ENCODE measurements at places on chromosomes 16 and 17.
A peak's percentile ranks its signal among the peaks of the same experiment; 100 is the strongest.

DNA sequence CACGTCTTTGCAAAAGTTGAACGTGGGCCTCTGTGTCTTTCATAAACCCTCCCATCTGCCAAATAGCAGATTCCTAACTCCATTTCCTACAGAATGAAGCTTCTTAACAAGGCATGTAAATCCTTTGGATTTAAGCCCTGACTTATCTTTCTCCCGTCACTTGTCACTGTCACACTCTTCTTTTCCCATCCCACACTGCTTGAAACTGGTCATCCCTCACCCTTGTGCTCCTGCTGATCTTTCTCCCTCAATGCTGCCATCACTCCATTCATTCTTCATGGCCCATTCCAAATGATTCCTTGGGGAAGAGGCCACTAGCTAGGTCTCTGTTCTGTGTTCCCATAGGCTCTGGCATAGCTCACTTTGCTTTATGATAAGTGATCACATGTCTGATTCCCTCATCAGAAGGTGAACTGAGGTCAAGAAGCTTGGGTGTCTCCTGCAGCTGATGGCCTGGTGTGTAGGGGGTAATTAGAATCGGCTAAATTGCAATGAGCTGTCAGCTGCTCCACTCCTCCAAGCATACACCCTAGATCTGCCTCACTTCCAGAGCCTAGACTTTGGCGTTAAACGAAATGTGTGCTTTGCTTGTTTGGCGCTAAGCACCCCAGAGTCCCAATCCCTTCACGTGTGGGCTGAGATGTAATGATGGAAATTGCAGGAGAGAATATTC, 61.7 kb downstream of the PECAM1 start:
- DNase-seq: no peak

DNA sequence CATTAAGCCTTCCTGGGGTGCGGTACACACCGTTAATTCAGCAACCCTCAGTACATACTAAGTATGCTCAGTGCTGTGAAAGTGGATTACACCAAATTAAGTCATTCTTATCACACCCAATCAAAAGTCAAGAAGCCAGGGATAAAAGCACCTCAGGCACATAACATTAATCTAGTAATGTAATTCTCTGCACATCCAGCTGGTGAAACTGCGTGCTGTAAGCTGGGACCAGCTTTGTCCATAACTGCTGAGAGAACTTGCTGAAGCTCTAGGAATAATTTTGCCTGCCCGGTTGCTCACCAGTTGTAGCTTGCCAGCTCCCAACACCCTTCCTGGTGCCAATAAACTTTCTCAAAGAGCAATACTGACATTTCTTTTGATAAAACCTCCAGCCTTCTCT, 44.9 kb downstream of the SLC47A1 start:
- no peak for DNase-seq

- DNase-seq: peak; percentile 93
Observed at GRCh38 chr17:17712268-17712924, 31.1 kb downstream of the RAI1 start.

GRCh38 chr17:47789611-47790561, 31.7 kb downstream of the OSBPL7 start:
- DNase-seq: peak; percentile 39

- DNase-seq: no peak
Observed at GRCh38 chr17:16980061-16980460, 8.1 kb upstream of the TNFRSF13B start.

- no peak for DNase-seq
Observed at GRCh38 chr16:54070789-54071343, 215.7 kb downstream of the IRX3 start.

DNA sequence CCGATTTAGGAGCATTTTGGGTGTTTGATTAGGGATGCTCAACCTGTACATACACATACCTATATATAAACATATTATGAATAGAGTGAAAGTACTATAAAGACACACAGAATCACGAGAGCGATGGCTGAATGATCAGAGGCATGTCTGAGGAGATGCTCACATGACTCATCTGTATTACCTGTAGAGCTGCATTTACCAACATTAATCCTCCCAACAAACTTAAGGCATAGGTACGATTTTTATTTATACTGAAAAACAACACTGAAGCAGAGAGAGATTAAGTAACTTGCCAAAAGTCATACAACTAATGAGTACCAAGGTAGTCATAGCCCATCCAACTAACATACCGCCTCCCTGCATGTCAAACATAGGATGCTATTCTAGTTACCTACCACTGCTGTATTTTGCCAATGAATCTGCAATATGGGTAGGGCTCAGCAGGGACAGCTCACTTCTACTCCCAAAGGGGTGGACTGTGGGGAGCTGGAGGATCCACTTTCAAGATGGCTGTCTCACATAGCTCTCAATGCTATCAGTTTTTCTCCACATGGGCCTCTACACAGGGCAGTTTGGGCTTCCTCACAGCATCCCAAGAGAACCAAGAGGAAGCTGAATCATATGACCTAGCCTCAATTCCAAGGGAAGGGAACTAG, 7.3 kb downstream of the CYB5D1 start:
- no peak for DNase-seq

DNA sequence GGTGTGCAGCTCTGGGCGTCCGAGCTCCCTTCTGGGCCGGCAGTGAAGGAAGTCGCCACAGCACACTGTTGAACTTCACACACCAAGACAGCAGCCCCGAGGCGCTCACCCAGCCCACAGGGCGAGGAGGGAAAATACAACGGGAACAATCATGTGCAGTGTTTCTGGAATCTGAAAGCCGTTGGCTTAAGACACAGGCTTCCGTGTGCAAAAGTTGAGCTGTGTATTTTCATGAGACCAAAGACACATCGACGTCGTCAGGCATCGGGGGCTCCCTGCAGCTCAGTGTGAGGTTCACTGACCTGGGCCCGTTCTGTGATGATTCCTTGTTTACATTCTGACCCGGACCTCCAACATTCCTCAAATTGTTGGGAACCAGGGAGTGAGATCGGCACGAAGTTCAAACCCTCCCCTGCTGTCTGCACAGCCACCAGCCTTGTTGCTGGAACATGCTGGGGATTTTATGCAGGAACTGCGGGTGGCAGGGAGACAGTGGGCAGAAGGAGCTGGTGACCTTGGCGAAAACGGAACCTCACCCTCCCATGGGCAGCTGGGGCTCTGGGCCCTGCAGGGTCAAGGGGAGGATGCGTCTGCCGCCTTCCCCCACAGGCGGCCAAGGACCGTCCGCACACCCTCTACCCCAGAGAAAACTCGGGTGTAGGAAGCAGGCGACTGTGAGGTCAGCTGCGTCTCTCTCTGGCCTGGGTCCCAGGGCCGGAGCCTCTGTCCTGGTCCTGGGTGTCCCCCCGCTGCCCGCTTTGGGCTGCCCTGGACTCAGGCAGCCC, 72.2 kb downstream of the METRNL start:
- DNase-seq: no peak

DNA sequence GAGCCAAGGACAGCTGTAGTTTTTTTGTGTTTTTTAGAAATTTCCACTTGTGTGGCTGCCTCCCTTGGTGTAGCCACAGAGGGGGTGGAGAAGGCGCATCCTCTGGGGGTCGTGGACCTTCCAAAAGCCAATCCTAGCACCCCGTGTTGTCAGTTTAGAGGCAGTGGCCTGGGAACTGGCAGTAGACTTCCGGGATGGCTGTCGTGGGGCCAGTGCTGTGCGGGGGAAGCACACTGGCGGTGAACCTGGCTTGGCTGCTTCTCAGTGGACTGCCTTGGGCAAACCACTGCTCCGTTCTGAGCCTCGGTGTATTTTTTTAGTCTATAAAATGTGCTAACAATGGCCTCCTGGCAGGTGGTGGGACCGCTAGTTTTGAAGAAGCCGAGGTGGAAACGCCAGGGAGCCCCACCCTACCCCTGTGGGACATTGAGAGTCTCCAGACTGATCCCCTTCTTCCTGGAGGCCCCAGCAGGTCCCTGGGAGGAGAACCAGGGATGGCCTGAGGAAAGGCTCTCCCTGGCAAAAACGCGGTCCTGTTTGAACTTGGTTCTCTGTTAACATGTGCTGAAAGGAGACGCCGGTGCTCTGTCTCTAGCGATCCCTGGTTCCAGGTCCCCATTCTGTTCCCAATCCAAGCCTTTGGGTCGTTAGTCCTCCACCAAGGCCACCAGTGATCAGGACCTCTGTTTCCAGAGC, 125.7 kb downstream of the CMIP start:
- no peak for DNase-seq

DNA sequence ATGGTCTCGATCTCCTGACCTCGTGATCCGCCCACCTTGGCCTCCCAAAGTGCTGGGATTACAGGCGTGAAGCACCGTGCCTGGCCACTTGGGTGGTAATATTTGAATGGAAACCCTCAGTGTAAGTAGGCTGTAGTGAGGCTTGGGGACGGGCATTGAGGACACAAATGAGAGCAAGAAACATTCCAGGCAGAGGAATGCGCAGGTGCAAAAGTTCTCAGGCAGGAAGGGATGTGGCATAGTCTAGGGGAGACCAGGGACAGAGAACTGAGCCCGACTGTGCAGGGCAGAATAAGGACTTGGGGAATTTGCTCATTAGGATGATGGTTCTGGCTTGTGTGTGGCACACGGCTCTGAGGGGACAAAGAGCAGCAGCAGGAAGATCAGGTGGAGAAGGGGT, 54.8 kb downstream of the GRB2 start:
- no peak for DNase-seq

DNA sequence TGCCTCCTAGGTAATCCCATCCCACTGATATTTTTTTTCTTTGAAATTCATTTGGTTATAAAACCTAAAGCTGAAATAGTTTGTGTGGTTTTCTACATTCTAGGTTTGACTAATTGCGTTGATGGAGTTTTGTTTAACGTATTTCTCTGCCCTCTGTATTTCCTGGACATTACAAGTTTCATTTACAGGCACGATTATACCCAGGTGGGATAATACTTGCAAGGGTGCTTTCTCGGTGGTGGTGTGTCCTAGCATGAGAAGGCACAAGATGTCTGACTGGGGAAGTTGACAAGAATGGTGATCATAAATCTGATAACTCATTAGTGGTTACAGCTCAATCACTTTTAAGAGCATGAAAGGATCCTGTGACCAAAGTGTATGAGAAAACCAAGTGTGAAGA, 45.0 kb downstream of the DYNLRB2 start:
- DNase-seq: no peak

DNA sequence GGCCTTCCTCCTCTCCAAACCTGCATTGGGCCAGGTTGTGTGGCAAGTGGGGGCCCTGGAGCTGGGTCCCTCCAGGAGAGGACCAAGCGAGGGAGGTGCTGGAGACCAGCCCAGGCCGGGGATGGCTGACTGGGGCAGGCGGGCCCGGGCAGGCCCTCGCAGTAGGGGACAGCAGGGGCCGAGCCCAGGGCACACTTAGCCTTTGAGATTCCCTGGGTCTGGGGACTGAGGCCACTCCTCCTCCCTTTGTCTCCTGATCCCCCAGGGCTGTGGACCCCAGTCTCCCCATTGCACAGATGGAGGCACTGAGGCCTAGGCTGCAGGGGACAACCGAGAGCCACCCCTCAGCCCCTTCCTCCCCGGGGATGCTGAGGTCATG, 5.2 kb downstream of the FOXJ1 start:
- no peak for DNase-seq

- no peak for DNase-seq
Observed at GRCh38 chr17:82826211-82826610, 13.6 kb downstream of the ZNF750 start.

- DNase-seq: no peak
Observed at GRCh38 chr16:1914084-1914608, 4.1 kb downstream of the HS3ST6 start.

- DNase-seq: no peak
Observed at GRCh38 chr16:35252356-35252936, 1793.0 kb downstream of the TP53TG3F start.

DNA sequence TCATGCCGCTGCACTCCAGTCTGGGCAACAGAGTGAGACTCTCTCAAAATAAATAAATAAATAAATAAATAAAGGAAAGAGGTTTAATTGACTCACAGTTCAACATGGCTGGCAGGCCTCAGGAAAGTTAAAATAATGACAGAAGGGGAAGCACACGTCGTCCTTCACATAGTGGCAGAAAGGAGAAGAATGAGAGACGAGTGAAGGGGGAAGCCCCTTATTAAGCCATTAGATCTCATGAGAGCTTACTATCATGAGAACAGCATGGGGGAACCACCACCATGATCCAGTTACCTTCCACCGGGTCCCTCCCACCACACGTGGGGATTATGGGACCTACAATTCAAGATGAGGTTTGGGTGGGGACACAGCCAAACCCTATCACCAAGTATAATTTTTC, 54.5 kb downstream of the PAFAH1B1 start:
- no peak for DNase-seq

DNA sequence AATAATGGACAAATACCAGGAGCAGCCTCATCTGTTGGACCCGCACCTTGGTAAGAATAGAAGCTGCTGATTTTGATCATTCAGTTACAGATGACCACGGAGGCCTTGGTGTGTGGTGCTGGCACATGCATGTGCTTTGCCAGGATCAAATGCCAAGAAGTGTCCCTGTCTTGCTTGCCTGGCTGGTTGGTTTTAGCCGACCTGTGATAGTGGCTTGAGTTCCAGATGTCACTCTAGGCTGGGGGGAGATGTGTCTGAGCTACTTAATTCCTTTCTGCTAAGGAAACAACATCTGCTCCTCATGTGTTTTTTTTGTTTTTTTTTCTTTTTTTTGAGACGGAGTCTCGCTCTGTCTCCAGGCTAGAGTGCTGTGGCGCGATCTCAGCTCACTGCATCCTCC, 4.3 kb downstream of the TBCD start:
- no peak for DNase-seq

DNA sequence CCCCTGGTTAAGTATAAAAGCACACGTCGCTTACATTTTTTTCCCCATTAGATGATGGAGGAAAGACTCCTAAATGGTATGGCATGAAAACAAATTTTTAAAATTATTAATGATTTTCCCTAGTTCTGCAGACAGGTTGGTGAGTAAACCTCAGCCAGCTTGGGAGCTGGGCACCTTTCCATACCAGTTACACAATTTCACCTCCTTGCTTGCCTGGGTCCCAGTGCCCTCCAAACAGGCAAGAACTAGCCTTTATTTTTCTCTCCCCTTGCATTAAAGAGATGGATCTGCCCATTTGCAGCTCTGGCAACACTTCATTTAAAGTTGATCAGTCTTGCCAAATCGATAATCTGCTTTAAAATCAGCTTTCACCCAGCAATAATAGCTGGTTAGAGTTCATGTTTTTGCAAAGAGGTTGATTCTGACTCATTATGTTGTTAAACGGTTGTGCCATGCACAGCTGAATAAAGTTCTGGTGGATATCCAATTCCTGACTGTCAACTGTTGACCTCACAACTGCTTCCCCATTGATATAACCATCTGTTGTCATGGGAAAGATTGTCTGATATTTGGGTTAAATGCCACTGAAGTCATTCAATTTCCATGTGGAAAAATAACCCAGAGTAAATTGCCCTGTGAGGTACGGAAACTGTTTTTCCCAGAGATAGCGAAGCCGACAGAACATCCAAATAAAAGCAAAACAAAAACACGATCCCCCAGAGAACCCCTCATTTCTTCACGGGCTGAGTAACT, 1.3 kb downstream of the C17orf58 start:
- peak; percentile 64 for DNase-seq

DNA sequence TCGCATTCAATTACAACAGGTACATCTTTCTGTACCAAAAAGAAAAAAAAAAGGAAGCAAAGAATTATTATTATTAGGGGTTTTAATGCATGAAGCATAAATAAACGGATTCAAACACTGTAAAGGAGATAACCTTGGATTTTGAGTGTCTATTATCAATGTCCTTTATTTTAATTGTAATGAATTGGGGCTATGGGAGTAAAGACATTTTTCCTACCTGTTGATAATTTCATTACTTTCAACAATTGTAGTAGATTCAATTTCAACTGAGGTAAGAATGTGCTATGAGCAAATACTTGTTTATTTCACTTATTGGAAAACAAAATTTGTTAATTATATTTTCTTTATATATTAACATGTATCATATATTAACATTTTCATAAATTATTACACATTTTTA, 855.6 kb downstream of the KCNJ2 start:
- no peak for DNase-seq
